Activated CD8-positive, alpha-beta memory T cell treated with anti-CD3 and anti-CD28 coated beads for 4 hours (primary cell): ENCODE measurements at places on chromosomes 12 and 14.

- DNase-seq = no peak
Measured at GRCh38 chr14:56371737-56372136, 207.9 kb upstream of the TMEM260 start.

GRCh38 chr12:42255221-42255865 lies 17.3 kb upstream of the YAF2 start:
- no peak for DNase-seq

GRCh38 chr12:2944401-2945047 lies 14.7 kb upstream of the TEAD4 start:
- DNase-seq = peak; percentile 4

- no peak for DNase-seq
Measured at GRCh38 chr14:26548406-26548805, 49.4 kb downstream of the NOVA1 start.

- no peak for DNase-seq
Measured at GRCh38 chr12:3241621-3242020, 164.4 kb downstream of the TSPAN9 start.

DNA sequence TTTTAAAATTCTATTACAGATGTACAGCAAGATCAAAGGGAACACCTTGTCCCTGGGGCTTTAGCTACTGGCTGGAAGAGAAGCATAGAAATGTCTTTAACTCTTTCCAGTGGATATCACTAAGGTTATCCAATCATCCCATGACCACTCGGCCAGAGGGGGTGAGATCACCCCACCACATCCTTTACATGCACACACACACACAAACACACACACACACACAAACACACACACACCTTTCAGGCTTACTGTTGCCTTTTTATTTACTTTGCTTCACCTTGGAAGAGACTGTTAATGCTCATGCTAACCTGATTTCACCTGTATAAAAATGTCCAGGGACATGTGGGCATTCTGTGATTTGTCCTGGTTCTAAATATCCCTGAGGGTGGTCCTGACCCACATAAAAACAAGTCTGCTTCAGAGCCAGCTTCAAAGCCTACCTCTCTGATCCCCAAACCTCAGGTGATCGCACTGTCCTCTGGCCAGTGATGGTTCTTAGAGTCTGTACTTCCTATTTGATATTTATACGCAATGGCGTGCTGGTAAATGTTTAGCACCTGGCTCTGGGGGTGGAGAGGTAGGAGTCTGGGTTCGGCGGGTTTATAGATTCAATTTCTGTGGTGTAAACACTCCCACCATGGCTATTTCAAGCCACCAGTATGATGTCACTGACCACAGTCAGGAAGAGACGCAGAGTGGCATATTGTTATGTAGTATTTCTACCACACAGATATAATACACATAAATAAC lies 166.1 kb upstream of the EEA1 start:
- no peak for DNase-seq

- no peak for DNase-seq
Measured at GRCh38 chr12:42933461-42934081, 344.0 kb upstream of the PRICKLE1 start.

- DNase-seq = no peak
Measured at GRCh38 chr12:70267550-70267949, 24.3 kb downstream of the CNOT2 start.

DNA sequence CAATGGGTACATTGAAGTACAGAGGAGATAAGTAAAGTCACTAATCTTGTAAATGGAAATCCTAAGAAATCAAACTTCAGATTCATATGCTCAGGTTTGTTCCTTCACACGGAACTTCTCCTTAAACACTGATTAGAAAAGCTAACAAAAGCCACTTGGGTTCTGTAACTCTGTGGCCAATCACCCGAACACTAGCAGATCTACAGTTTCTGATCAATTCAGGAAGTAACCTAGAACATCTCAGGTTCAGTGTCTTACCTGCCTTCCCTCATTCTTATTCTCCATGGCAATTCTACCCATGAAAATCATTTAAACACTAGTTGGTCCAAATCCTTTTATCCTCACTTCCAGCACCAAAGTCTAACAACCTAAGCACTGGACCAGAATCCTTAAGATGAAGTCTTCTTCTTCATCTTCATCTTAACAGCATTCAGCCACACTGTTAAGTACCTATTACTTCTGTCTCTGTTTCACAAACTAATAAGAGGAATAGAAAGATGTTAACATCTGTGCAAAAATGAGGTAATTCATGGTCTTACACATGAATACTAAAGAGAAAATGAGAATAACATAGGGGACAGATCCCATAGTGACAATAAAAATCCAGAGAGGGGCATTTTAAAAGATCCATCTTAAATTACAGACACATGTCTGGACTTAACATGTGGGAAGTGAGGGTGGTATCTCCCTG lies 184.5 kb downstream of the SSPN start:
- no peak for DNase-seq

DNA sequence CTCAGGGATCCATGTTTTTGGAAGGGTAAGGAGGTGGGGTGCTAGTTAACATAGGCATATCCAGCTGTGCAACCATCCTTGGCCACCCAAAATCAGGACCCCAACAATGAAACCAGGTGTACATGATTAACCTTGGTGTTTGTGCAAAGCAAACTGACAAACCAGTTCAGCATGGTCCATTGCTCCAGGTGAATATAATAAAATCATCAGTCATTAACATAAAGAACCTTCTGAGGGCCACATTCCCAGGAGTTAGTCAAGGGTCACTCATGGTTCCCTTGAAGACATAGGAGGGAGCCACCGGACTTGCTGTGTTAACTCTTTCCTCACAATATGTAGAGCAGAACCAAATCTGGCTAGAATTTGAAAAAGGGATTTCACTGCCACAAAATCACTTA lies 17.8 kb downstream of the SLC38A2 start:
- DNase-seq = no peak

GRCh38 chr14:104689109-104689880 lies at the start of gene INF2:
TSS of gene INF2 (plus strand) at chr14:104689618. CDS start at chr14:104701366, 11,748 bp downstream.
- DNase-seq = no peak

DNA sequence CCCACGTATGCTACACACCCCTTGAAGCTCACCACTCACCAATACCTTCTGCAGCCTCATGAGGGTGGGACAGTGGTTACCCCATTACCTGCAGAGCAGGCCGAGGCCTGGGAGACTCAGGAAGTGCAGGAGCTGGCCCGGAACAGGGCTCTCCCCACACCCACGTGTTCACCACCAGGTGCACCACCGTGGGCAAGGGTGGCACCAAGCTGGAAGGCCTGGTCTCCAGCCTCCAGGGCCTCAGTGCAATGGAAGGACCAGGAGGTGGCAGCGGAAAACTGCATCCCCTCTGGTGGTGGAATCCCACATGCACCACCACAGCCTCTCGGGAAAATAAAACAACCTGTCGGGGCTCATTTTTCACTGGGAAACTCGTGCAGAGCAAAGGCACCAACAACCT lies 36.4 kb downstream of the ITPK1 start:
- DNase-seq = no peak

DNA sequence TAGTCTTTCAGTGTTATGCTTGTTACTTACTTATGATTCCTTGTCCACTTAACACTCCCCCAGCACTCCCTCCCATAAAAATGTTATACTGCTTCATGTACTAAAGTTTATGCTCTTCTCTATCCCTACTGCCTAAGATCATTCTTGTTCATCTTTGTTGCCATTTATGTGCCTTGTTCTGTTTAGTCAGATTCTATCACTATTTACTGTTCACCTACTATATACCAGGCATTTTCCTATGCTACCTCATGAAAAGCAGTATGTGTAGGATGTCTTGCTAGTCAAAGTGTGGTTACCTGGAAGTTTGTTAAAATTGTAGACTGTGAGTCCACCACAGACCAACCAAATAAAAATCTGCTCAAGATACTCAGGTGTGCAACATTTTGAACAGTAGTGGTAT lies 23.9 kb downstream of the ERH start:
- no peak for DNase-seq

DNA sequence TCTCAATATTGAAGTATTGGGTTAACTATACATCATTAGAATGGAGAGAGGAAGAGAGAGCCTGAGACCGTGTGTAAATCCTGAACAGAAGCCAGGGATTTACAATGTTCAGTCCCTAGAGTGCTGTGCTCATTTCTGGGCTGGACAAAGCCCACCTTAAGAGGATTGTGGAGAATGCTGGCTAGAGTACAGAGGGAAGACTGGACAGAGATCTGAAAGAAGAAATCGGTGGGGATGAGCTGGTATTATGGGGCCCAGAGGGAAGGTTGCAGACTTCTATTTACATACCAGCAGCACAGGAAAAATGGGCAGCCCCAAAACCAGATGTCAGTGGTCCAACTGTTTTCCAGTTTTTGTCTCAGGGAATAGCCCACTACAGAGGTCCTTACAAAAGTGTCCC lies 42.3 kb downstream of the RTN1 start:
- no peak for DNase-seq

DNA sequence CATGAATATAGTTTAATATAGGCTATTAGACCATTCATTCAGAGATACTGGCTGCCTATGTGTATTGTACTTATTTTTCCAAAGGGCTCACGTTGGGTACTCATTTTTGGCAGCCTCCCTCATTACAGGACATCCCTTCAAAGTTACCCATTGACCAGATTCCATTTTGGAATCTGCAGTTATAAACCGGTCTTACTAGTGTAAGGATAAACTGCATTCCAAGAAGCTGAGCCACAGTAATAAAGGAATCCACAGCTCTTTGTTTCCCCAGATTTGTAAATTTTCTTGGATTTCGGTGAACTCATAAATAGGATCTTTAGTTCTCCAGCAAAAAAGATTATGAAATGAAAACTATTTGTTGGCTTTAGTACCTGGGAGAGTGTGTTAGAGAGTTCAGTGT lies 18.9 kb upstream of the CFL2 start:
- no peak for DNase-seq

DNA sequence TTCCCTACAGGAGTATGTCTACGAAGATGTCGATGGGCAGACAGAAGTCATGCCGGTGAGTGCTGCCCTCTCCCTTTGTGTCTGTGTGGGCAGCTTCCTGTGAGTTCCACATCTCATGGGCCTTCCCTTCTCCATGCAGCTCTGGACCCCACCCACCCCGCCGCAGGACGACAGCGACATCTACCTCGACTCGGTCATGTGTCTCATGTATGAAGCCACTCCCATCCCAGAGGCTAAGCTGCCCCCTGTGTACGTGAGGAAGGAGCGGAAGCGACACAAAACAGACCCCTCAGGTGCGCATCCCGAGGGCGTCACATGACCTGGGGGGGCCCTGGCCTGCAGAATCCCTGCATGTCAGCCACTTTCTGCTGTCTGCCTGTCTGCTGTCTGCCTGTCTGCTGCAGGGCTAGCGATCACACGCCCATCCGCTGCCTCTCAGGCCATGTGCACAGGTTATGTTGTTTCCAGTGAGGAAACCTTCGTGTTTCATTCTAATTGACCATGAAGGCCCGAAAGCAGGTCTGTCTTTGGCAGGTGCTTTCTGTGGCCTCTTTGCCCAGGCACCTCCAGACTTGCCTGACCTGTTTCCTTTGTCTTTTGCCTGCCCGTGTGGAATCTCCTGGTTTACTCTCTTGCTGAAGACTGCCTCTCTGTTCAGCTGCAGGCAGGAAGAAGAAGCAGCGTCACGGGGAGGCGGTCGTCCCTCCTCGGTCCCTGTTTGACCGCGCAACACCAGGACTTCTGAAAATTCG lies 95.1 kb downstream of the EP400 start:
- no peak for DNase-seq

DNA sequence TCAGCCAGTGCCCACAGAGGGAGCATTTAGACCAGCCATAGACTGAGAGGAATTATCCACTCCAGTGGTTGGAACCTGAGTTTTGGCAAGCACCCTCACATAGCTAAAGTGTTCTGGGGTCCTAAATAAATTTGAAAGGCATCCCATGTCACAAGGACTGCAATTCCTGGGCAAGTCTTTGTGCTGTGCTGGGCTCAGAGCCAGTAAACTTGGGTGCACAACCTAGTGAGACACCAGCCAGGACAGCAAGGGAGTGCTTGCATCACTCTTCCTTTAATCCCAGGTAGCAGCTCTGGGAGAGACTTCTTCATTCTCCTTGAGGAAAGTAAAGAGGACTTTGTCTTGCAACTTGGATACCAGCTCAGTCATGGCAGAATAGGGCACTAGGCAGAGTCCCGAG lies 142.0 kb upstream of the FSCB start:
- no peak for DNase-seq

DNA sequence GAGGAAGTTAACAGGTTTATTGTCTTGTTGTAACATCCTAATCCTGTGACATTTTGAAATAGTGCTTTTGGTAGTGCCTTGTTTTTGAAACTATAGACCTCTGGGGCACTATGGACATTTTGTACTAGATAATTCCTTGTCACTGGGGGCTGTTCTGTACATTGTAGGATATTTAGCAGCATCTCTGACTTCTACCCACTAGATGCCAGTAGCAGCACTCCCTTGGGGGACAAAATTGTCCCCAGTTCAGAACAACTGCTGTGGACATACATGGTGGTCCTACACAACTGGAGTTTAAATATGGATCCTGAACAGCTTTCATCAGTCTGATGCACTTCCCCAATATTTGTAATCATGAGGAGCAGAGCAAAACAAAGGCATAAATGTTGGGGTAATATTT lies 264.7 kb downstream of the RAD51B start:
- DNase-seq = no peak

DNA sequence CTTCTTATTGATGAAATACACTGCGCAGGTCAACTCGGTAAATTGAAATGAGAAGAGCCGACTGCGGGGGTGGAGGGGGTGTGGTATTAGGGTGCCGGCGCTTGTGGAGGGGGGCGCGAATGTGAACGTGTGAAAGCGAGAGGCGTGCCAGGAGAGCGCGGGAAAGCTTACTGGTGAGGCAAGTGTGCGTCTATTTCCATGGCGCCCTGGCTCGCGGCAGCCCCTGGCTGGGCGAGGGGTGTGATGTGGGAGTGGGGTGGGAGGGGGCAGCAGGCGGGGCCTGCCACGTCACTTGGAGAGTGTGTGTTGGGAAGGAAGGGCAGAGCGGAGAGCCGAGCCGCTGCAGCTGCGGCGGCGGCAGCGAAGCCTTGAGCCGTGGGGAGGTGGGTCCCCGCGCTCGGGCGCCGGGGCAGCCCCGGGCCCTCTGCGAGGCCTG lies 88.8 kb downstream of the GALNT8 start:
- DNase-seq = no peak

GRCh38 chr12:88951860-88952561 lies 371.7 kb upstream of the KITLG start:
- DNase-seq = no peak

- DNase-seq = no peak
Measured at GRCh38 chr12:93634416-93634815, 42.8 kb upstream of the CRADD start.

- no peak for DNase-seq
Measured at GRCh38 chr14:23056145-23056955, 970 bp downstream of the CDH24 start.

DNA sequence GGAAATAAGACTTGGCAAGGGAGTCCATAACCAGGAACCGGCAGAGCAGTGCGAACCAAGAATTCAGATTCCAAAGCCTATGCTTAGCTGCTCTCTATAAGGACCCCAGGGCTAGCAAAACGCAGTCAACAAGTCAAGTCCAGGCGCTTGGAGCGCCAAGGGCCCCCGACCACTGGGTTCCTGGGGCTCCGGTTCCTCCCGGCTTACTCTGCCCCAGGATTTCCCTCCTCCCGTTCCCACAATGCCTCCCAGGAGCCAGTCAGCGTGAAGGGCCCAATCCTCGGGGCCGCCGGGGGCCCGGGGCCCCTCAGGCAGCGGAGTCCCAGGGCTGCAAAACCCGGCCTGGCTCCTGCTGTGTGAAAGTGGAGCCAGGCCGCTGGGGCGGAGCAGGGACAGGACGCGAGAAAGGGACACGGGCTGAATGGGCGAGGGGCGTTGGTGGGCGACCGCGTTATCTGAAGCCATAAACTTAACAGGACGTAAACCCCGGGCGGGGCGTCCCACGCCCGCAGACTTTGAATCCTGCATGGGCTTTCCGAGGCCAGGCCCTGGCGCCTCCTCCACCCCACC lies 1.5 kb downstream of the KRT8 start:
- DNase-seq = no peak

- DNase-seq = no peak
Measured at GRCh38 chr12:66934302-66935062, 255.6 kb upstream of the GRIP1 start.
